ENCODE measurements at places on chromosomes 13 and 19. TPM values are rescaled to one million over a fixed set of nuclear protein-coding genes. Genes with fewer than 3 reads are reported as not detected.

- DNase-seq = no peak
Observed at GRCh38 chr19:32876236-32876918, 6.8 kb upstream of the SLC7A9 start.

Gene ARHGAP35
- total RNA-seq = 31.0 TPM

- DNase-seq = no peak
Observed at GRCh38 chr19:4506449-4507149, 11.7 kb downstream of the PLIN4 start.

DNA sequence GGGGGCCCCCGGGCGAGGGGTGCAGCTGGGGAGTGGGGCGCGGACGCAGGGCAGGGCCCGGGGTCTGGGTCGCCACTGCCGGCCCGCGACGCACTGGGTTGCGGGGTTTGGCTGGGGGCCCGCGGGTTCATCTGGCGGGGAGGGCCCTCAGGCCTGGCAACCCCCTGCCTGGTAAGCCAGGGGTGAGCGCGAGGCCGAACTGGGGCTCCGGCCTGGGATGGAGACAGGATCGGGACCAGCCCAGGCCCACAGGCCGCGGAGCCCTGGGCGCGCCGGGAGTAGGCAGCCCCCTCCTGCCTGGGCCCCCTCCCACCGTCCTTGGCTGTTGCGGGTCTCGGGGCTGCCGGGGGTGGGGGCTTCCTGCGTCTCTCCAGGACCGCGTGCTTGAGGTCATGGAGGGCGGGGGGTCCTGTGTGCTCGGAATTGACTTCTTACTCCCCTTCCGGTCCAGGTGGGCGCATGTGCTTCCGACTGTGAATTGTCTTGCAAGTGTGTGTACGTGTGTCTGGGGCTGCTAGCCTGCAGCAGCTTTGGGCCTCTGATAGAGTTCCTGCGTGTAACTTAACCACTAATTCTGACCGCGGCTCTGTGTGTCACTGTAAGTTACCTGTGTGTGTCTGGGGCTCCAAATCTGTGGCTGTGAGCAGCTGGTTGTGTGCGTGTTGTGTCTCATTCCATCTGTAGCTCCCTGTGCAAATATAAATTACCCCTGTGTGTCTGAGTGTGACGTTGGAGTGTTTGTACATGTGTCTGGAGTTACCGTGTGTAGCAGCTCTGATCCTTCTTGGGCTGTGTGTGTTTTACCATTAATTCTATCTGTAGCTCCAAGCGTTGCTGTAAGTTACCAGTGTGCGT, 751 bp downstream of the GRAMD1A start:
- peak; percentile 43 for DNase-seq

DNA sequence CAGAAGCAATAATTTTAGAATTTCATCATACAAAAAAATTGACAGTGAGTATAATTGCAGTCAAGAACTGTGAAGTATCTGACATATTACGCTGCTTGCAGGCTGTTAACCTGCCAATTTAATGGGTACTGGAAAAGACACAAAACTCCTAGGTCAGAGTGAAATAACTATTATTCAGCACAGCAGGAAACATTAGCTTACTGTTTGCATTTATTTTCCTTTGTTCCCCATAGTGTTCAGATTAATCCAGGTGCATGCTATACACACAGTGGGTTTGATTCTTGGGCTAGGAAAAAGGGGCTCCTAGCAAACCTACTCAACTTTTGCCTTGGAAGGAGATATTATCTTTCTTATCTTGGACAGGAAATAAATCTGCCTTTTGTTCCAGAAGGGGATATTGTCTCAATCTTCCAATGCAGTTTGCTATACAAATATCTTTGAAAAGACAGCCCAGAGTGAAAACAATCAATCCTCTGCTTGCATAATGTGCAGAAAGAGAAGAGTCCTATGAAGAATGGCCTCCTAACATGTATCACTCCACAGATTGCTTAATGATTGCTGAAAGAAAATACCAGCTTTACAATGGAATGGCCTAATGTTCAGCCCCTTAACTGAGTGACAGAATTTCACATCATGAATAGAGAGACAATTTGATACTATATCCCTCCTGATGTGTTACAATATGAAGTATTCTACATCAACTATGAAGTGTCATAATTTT, 443.4 kb downstream of the TBC1D4 start:
- no peak for DNase-seq

Gene OVOL3
- total RNA-seq = not detected

DNA sequence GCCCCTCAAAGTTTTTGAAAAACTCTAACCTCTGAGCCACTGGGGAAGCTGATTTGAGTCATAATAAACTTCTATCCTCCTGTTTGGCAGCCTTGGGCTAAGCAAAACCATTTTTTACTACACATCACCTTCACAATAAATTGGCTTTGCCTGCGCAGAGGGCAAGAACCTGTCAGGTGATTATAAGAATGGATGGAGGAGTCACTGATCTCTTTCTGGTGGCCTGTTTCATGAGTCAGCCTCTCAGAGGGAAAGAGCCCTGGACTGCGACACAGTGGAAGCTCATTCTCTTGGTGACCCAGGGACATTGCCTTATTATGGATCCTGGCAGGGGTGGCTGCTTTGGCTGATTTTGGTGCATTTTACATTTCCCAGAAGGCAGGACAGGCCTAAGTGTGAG, 17.5 kb upstream of the PSG9 start:
- no peak for DNase-seq

DNA sequence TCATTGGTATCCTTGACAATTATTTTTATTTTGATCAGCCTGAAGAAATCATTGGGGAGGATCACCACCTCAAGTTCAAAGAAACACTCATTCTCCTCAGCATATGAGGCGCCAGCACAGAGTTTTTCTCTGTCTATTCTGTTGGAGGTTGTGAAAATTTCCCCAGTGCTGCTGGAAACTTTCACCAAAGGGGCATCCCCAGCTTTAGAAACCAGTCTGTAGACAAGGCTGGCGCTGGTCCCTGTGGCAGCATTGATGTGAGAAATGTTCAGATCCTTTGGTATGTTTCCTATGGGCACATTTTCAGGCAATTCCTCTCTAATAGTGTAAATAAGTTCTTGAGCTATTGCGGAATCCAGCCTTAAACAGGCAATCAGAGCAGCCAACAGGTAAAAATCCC, 2.1 kb downstream of the PCDH9 start:
- no peak for DNase-seq

Gene CDC34
- total RNA-seq = 103 TPM

Gene GADD45GIP1
- total RNA-seq = 44.6 TPM

Gene PEX11G
- total RNA-seq = 5.0 TPM

DNA sequence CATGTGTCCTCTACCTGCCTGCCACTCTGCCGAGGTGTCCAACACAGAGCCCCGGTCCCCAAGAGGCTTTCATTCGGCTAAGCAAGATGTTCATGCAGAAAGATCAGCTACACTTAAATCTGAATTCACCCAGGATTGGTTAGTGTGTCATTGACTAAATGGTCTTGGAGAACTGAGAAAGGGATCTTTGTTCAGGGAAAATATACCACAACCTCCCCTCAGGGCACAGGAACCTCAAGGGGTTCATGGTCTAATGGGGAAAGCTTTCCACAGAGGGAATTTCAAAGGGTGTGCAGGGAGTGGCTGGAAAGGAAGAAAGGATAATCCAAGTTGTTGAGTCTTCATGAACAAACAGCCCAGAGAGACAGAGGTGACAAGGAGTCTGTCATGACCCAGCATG, 14.4 kb upstream of the POP4 start:
- no peak for DNase-seq

Gene PODNL1
- 2.0 TPM for total RNA-seq

GRCh38 chr13:85536706-85537105, 262.5 kb downstream of the SLITRK6 start:
- no peak for DNase-seq

GRCh38 chr13:113918580-113918979, 54.7 kb upstream of the GAS6 start:
- no peak for DNase-seq

GRCh38 chr13:37127691-37128241, 22.3 kb upstream of the CSNK1A1L start:
- peak; percentile 54 for DNase-seq

DNA sequence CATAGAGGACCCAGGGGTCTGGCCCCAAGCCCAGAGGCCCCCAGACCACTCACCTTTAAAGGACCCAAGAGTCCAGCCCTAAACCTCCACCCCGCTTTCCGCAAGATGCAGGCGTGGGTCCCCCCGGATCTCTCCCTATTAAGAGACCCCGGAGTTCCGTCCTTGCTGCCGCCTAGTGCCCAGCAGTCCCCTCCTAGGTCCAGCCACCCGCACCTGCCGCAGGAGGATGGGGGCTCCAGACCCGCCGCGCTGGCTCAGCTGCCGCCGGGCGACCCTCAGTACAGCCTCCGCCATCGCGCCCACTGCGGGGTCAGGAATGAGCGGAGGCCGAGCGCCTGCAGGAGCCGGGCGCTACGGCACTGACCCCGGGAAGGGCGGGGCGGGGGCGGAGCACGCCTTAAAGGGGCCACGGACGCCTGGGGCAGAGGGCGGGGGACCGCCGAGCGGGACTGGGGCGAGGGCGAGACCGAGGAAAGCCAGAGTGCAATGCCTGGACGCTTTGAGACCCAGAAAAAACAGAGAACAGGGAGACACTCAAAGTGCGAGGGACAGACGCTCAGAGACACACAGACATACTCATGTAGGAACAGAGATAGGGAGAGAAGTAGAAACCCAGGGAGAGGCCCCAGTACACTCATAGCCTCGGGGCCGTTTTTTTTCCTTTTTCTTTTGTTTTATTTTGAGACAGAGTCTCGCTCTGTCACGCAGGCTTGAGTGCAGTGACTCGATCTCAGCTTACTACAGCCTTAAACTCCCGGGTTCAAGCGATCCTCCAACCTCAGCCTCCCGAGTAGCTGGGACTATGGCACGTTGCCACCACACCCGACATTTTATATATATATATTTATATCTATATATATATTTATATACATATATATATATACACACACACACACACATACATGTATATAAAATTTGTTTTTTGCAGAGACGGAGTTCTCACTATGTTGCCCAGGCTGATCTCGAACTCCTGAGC, at the start of gene ETHE1:
ETHE1 (minus strand) TSS at position 318 of the 976 bp plus-strand sequence; CDS start at position 294, 24 bp downstream.
- DNase-seq = peak; percentile 78

- no peak for DNase-seq
Observed at GRCh38 chr13:49297338-49297737, 49.6 kb downstream of the CDADC1 start.

Gene HCN2
- total RNA-seq = 2.9 TPM

Gene IRGC
- total RNA-seq = not detected

DNA sequence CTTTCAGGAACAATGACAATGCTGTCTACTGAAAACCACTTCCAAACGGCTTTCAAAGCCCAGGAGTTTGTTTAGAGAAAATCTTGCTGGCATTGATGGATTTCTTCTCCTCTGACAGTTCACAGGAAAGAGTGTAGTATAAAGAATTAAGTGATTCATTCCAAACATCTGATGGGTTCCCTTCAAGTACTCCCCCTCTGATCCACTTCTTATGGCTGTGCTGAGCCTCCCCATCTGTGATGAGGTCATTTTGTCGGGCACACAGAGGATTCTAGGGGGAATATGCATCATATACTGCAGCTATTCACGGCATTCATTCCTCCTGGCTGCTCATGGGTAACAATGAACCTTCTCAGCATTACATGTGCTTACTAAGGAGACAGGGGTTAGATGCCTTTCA, 107.9 kb downstream of the RGCC start:
- DNase-seq = no peak

Gene MADCAM1
- total RNA-seq = 0.29 TPM

DNA sequence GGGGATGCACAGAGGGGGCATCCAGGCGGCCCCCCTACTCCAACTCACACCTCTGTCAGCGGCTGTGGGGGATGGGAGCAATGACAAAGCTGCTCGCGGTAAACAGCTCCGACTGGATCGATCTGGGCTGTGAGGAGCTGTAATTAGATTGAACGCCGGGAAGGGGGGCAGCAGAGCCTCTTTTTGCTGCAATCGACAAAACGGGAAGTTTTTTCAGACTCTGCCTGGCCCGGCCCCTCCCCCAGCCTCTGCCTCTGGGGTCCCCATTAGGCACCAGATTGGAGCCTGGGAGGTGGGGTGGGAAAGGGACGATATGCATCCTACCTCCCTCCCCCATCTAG, 16.3 kb downstream of the ONECUT3 start:
- no peak for DNase-seq

GRCh38 chr19:42048992-42049391, 21.0 kb downstream of the GRIK5 start:
- DNase-seq = no peak

Gene IGSF23
- 5.4 TPM for total RNA-seq

DNA sequence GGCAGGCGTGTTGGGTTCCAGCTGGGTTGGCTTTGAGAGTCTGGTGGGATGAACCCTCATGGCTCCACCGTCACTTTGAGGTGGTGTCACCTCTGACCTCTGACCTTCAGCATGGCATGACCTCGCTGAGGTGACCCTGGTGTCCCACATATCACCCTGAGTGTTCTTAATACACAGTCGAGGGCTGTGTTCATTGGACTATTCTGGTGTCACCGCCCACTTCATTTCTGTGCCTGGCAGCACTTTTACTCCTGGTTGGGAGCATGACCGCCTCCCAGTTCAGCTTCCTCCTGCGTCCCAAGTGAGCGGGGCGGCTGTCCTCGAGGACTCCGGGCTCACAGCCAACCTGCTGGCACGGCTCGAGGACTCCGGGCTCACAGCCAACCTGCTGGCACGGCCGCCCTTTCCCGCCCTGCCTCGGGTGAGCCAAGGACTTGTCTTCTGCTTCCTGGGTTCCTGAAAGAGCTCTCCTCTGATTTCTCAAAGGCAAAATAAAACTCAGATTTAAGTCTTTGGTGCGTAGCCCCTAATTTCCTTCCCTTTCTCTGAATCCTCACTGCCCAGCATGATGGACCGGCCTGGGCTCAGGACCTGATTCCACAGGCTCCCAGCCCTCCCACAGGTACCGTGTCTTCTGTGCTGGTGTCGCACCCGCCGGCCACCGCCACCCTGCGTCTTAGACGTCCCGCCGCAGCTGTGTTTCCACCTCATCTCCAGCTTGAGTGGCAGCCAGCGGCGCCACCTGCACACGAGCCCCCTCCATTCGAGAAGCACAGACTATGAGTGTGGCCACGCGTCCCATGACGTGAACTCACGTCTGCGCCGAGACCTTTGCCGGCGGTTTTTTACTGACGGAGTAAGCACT, 10.4 kb downstream of the ATP4B start:
- peak; percentile 87 for DNase-seq

GRCh38 chr19:30345686-30346085, 26.5 kb upstream of the ZNF536 start:
- no peak for DNase-seq

DNA sequence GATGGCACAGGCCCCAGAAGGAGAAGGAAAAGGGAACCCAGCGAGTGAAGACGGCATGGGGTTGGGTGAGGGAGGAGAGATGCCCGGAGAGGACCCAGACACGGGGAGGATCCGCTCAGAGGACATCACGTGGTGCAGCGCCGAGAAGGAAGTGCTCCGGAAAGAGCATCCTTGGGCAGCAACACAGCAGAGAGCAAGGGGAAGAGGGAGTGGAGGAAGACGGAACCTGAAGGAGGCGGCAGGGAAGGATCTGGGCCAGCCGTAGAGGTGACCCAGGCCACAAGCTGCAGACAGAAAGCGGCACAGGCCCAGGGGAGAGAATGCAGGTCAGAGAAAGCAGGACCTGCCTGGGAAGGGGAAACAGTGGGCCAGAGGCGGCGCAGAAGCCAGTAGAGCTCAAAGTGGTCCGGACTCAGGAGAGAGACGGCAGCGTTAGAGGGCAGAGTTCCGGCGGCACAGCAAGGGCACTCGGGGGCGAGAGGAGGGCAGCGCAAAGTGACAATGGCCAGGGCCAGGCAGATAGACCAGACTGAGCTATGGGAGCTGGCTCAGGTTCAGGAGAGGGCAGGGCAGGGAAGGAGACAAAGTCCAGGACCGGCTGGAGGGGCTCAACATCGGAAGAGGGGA, 1.1 kb downstream of the PPP1R12C start:
- DNase-seq = peak; percentile 54

GRCh38 chr19:34049944-34050343, 122.4 kb upstream of the LSM14A start:
- no peak for DNase-seq

Data from myocyte (in vitro differentiated cells).